ENCODE measurements at places on chromosomes 13 and 19. TPM values are rescaled to one million over a fixed set of nuclear protein-coding genes. Genes with fewer than 3 reads are reported as not detected.
A peak's percentile ranks its signal among the peaks of the same experiment; 100 is the strongest.

The SCEL gene
- total RNA-seq = not detected

The PET100 gene
- total RNA-seq = 150 TPM

The ICAM3 gene
- total RNA-seq = 5.1 TPM

The IL27RA gene
- total RNA-seq = 3.7 TPM

The HSH2D gene
- 0.72 TPM for total RNA-seq

The RNF17 gene
- not detected for total RNA-seq

The BRCA2 gene
- 11.3 TPM for total RNA-seq

The KLK3 gene
- not detected for total RNA-seq

The CARD8 gene
- 64.6 TPM for total RNA-seq

The ELSPBP1 gene
- total RNA-seq = not detected

The NLRP12 gene
- total RNA-seq = not detected

The MUC16 gene
- total RNA-seq = 0.43 TPM

The ZNF442 gene
- total RNA-seq = 5.4 TPM

DNA sequence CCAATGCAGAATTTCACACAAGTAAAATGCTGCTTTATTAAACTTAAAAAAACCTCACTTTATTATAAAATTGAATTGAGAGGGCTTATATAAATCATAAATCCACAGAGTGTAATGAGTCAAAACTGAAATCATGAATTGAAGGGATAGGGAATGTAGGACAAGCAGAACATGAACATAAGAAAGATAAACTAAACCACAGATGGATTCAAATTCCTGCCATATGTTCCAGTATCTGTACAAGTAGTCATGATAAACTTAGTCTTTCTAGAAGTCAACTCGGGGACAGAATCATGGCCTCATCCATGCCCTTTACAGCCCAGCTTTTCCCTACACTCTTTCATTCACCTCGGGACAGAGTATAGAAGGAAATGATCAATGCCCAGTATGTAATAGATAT, 16.6 kb downstream of the LMO7 start:
- no peak for DNase-seq

GRCh38 chr13:44661936-44662335, 85.8 kb upstream of the TSC22D1 start:
- no peak for DNase-seq

- no peak for DNase-seq
Observed at GRCh38 chr13:98396071-98396710, 180.7 kb downstream of the STK24 start.

DNA sequence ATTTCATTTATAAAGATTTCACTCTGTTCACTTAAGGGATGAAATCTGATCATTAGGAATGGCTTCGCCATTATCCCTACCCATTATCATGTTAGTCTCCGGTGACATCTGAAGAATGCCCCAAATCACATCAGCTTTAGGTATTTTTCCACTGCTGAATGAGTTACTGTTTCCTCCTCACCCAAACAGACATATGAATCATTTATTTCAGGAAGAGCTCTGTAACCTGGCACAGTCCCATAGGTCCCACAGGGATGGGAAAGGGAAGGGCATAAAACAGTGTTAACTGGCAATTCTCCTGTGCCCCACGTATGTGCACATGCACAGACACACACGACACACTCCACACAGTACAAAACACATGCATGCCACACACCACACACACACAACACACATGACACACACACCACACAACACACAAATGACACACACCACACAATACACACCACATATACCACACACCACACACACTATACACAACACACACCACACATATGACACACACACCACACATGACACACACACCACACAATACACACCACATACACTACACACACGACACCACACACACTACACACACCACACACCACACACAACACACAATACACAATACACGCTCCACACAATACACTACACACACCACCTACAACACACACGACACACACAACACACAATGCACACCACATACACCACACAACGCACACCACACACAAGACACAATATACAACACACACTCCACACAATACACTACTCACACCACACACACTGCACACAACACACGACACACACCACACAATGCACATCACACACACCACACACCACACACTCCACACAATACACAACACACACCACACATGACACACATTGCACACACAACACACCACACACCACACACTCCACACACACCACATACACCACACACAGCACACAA, 15.4 kb downstream of the TMEM255B start:
- no peak for DNase-seq

DNA sequence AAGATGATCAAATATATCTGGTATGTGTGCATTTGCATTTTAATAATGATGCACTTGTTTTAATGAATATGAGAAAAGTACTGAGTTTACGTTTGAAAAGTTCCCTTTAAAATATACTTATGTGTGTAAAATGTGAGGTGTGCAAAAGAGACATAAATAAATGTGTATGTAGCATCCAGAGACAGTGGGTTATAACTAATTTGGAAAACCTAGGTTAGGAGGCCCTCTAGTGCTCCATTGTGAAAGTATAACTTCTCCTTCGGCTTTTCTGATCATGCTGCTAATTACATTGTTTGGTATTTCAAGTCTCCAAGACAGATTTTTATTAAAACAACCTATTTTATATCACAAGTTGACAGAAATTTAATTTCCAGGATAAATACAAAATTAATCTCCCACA, 30.1 kb downstream of the SCEL start:
- no peak for DNase-seq

DNA sequence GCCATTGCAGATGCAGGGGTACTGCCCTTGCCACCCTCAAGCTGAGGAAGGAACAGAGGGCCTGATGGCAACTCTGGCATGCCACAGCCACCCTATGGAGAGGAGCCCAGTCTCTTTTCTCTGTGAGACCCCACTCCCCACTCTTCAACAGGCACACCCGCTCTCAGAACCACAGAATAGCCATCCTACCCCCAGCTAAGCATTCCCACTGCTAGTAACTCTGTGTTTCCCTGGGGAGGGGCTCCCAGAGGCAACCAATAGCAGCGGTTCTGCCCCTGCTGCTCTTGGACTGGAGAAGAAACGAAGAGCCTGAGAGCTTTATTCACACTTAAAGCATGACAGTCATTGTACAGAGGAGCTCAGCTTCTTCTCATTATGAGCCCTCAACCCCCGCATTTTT, 49.3 kb downstream of the UBL3 start:
- no peak for DNase-seq

DNA sequence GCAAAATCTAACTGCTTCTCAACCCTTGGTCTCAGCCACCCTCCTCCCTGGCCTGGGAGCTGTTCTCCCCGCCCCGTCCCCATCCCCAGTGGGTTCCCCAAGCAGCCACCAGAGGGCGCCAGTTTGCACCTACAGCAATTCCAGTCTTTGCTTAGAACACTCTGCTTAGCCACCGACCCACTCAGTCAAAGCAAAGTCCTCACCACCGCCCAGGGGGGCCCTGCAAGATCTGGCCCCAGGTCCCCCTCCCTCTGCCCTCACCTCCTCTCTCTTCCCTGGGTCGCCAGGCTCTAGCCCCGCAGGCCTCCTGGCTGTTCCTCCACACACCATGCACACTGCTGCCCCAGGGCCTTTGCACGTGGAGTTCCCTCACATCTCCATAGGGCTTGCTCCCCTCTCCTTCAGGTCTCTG, 12.4 kb downstream of the TMEM143 start:
- DNase-seq = peak; percentile 65

GRCh38 chr19:4327877-4328242, 10.8 kb downstream of the STAP2 start:
- DNase-seq = no peak

DNA sequence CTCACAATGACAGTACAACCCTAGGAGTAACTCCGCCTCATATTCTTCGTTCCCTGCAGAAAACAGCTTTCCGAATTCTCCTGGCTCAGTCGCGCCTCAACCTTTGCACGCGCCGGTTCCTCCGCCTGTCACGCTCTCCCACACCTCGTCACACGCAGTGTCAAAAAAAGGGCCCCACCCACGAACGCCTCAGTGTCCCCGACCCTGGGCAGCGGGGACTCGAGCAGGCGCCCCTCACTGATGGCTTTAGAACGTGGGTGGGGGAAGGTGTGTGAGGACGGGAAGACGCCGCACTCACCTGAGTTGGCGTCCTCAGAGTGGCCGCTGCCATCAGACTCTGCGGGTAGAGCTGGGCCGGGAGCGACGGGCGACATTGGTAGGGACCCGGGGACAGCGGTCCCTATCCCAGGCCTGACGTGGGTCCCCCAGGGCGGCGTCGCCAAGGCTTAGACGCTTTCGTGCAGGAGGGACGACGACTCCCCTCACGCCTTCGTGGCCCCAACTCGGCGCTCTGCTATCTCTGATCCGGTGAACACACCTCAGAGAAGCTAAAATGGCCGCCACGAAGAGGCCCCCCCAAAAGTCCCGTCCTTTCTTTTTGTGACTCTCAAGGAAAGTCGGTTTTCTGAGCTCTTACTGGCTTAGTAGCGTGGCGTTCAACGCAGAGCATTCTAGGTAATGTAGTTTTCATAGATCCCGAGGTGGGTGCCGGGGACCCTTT, at the start of gene ZNF154:
Gene ZNF154 (minus strand): TSS at position 564 of the 721 bp plus-strand sequence. CDS start 233 bp downstream, at position 331.
- DNase-seq = peak; percentile 53

DNA sequence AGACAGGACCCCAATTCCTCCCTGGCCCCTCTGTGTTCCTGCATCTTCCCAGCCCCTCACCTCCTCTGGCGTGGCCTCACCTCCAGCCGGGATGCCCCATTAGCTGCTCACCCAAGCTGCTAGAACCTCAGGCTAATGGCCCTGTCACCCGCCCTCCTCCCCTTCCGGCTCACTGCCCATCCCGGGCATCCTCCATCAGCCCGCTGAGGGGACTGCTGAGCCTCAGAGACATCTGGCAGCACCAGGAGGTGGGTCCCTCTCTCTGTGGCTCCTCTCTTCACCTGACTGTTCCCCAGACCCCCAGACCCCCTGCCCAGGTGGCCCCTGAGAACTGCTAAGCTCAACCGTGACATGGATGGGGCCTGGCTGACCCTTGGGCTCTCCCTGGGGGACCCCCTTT, 2.9 kb downstream of the FFAR1 start:
- no peak for DNase-seq

GRCh38 chr13:35781036-35782000, 304.8 kb upstream of the MAB21L1 start:
- DNase-seq = no peak

DNA sequence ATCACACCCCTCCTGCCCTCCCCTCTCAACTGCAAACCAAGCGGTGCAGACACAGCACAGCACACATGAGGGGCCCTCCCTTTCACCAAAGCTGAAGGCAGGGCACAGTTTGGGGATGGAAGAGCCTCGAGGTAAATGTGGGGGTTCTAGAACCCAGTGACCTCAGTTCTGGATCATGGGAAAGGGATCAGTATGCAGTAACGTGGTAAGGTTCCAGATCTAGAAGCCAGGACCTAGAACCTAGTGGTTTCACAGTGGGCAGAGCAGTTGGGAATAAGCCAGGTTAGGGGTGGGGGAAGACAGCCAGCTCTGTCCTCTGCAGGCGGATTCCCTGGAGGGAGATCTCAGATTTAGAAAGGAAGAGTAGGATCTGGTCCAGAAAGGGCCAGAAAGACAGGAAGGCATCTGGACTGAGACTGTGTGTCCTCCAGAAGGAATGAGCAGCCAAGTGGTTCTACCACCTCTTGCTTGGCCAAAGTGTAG, 3.1 kb downstream of the FTL start:
- DNase-seq = no peak

DNA sequence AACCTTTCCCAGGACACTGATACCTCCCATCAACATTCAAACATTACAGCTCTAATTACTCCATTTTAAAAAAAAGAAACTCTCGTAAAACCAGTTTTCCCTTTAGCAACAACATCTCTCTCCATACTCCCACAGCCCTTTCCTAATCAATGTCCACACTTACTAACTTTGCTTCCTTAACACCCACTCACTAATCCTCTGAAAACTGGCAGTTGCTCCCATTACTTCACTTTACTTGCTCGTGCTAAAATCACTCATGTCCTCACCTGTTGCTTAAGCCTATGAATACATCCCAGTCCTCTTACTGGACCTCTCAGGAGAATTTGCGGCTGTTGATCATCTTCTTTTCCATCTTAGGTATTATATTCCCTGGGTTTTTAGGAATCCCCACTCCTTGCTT, 44.8 kb downstream of the RBM26 start:
- DNase-seq = no peak

DNA sequence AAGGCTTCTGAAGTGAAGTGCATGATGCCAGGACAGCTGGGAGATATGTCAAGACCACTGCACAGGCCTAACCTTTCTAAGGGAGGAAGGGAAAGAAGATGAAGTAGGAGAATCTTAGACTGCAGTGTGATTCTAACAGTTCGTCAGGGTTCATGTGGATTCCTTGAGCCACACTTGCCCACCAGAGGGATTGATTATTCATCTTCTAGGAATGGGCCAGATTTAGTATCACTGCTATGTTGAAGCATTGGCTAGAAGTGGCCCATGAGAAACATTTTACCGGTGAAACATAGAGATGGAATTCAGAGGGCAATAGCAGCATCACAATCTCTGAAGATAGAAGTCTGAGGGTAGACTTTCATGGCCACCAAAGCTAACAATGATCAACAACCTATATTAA, 550.8 kb upstream of the SLITRK1 start:
- no peak for DNase-seq

DNA sequence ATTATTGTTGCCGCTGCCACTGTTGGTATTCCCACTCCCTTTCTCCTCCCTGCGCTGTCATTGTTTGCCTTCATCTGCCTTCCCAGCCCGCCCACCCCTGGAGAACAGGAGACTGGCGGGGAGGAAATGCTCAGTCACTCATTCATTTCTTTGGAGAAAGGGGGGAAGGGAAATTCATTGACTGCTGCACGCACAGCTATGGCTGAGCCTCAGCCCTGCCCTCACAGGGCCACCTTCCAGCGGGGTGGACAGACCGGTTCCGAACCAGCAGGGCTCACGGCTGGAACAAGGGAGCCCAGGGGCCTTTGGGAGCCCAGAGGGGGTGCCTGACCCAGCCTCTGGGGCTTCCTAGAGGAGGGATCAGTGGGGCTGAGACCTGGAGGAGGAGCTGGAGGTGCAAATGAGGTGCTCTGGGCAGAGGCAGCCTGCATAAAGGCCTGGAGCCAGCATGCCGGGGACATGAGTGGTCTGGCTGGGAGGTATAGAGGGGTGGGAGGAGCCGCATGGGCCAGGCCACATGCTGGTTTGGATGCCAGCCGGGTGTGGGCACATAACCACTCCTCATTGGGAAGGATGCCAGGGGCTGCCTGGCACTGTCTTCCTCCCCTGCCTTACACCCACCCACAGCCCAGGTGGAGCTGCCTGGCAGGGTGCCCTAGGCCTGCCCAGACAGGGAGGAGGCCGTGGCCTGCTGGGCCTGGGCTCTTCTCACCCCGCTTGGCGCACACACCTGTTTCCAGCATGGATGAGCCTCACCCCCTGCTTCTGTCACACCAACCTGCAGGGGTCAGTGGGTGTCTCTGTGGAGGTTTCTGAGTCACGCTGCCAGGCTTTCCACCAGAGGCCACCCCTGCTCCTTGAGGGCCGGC, 26.8 kb downstream of the PPP5C start:
- peak; percentile 37 for DNase-seq

- no peak for DNase-seq
Observed at GRCh38 chr13:112251930-112252585, 124.1 kb upstream of the SPACA7 start.

GRCh38 chr13:40999416-40999815, 19.7 kb downstream of the ELF1 start:
- no peak for DNase-seq

- no peak for DNase-seq
Observed at GRCh38 chr13:32829676-32830335, 186.4 kb upstream of the KL start.

Data from progenitor cell of endocrine pancreas (in vitro differentiated cells).